ENCODE measurements at places on chromosomes 16 and 17.

GRCh38 chr16:27175888-27176287, 27.4 kb upstream of the KDM8 start:
- no peak for DNase-seq

DNA sequence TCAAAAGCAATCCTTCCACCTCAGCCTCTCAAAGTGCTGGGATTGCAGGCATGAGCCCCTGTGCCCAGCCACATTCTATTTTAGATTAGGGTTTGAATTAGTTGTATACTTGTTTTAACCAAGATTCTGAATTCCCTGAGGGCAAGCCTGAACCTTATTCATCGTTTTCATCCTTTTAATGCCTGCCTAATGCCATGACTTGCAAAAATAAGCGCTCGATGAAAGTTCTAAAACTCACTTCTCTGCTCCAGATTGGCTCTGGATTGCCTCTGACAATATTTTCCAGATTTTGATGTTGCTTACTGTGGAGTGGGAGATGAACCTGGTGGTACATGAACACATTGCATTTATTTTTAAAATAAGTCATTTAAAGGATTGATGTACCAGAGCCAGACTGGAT, 90.9 kb upstream of the CACNG3 start:
- no peak for DNase-seq

DNA sequence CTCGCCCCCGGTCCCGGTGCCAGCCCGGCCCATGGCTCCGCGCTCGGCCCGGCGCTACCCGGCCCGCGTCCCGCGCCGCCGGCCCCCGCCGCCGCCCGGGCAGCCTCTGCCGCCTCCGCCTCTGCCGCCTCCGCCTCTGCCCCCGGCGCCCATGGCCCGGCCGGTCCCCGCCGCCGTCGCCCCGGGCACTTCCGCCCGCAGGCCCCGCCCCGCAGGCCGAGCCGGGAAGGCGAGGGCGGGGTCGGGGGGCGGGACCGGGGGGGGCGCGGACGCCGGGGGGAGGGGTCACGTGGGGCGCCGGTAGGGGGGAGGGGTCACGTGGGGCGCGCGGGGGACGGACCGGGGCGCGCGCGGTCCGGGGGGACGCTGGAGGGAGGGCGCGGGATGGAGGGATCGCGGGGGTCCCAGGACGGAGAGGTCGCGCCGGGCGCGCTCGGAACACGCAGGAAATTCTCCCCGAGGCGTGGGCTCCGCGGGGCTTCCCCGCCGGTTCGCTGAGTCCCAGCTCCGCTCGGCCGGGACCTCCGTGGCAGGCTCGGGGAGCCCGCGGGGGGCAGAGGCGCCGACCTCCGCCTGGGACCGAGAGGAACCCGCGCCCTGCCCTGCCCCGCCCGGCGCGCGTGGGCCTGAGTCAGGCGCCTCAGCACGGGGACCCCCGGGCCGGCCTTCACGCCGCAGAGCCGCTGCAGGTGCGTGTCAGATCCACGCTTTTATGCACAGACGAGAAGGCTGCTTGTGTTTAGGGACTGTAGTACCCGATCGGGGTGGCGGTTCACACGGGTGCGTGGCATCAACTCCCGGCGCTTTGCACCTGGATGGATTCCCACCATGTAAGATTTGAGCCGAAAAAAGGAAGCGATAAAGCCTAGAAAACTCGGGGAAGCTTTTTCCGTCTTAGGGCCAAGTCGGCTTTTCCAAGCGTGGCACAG, at the start of gene PGAP6:
Gene PGAP6, minus strand, starts transcription at position 190 of the 929 bp plus-strand sequence. Its CDS starts 157 bp downstream, at position 33.
- DNase-seq: no peak

GRCh38 chr17:47925678-47925988, 15.7 kb upstream of the PNPO start:
- DNase-seq: no peak

- no peak for DNase-seq
Measured at GRCh38 chr17:62631086-62631935, 3.8 kb downstream of the MRC2 start.

DNA sequence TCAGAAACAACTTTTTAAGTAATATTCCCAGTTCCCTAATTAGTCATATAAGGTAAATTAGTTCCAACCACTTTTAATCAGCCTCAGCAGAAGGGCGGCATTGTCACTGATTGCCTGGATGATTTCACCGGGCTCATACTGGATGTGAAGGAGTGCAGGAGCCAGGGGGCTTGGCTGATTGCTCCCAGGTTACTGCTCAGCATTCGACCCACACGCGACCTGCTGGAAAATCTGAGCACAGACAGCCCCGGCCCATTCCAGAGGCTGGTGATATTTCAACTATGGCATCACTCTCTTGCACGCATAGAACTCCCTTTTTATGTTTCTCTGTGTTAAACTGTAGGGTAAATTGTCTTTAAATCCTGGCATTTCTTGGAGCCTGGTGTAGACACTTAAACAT, 34.2 kb downstream of the CPPED1 start:
- DNase-seq: no peak

GRCh38 chr16:59567496-59567895, 833.4 kb upstream of the GOT2 start:
- no peak for DNase-seq

DNA sequence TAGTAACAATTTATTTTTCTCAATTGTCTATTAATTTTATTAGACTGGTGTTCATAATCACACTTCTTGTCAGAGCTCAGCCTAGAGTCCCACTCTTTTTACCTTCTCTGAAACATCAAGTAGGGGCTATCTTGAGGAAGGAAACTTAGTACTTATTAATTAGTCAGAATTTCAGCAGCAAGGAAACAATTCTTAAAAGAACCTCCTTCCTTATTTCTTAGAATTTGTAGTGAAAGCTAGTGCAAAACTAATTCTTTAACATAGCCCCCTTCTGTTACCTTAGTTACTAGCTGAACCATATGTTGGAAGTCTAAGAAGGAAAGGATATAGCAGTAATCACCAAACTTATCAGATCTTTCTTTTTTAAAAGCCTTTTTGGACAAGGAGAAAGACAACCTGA, 35.2 kb downstream of the MAP2K4 start:
- DNase-seq: no peak

GRCh38 chr17:5211458-5211857, 19.8 kb upstream of the ZNF594 start:
- no peak for DNase-seq

- DNase-seq: peak; percentile 100
Measured at GRCh38 chr16:21300309-21301167, 22.4 kb upstream of the CRYM start.

- no peak for DNase-seq
Measured at GRCh38 chr17:27644586-27644985, 13.6 kb downstream of the LGALS9 start.

DNA sequence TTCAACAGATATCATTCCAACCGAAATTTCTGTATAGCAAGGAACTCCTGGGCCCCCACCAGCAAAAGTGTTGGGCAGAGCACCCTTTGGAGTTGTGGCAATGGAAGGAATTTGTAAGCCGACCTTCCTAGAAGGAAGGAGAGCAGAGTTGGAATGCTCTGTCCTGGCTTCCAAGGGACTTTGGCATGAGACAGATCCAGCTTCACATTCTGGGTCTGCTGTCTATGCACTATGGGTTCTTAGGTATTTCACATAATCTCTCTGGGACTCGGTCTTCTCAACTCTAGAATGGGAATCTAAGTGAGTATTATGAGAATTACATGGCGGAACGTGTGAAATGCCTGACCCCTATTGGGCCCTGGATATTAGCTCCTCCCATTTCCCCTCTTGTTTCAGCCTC, 63.2 kb upstream of the MARCHF10 start:
- DNase-seq: no peak

DNA sequence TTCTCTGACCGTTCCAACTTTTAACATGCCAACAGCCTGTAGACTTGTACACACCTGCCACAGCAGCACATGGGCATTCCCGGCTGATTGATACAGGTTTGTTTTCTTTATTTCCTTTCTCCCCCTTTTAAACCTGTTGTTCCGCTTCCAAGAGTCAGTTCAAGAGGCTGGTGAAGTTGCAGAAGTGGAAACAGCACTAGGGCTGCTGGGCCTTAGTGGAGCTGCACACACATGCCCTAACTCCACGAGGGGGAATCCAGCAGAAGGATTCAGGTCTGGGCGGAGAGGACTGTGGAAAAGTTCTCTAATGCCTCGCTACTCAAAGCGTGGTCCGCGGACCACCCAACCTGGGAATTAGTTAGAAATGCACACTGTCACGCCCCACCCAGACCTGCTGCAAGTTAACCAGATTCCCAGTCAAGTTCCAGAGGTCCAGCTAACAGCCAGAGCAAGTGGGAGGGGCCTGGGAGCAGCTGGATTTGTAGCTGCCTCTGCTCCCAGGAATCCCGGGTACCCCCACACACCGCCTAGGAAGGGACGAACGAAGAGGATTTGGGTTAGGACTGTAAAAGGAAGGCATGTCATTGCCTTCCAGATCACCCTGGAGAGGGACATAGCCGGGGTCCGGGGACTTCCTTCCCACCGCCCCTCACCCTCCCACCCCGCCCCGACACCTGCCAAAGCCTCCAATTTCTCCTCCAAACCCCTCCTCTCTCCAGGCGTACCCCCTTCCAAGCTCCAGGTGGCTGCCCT, 542 bp downstream of the SLC39A11 start:
- DNase-seq: no peak

DNA sequence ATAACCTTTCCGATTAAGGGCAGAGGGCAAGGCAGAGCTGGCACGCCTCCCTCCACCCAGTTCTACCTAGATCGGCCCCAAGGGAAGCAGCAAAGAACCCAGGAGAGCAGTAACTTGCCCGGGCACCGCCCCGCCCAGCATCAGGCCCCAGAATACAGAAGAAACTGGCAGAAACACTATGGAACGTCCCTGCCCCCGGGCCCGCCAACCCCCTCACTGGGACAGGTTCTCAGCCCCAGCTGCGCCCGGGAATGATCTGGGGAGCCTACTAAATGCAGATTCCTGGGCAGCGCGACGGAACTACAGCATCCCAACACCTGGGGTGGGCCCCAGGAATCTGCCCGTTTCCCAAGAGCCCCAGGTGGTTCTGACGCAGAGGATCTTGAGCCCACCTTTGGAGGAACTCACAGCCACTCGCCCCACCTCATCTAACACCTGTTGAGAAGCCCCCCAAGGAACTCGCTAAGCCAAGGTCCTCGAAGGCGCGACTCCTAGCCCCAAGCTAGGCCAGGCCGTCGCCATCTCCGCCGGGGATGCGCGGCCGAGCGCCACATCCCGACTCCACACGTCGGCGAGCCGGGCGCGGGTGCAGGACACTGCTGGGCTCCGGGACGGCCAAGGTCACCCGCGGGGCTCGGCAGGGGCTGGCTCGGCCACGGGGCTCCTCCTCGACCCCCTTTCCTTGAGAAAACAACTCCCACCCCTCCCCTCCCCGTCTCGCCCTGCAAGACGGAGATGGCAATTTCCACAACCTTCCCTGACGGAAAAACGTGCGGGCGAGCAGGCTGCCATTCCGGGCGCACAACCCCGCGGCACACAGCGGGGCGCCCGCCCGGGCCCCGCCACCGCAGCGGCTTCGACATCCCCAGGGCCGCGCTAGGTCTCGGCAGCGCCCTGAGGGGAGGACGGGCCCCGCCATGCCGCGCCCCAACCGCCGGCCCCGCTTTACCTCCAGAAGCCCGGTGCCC, 913 bp downstream of the CDIP1 start:
- DNase-seq: no peak
